ENCODE measurements at places on chromosomes 2 and 18.

DNA sequence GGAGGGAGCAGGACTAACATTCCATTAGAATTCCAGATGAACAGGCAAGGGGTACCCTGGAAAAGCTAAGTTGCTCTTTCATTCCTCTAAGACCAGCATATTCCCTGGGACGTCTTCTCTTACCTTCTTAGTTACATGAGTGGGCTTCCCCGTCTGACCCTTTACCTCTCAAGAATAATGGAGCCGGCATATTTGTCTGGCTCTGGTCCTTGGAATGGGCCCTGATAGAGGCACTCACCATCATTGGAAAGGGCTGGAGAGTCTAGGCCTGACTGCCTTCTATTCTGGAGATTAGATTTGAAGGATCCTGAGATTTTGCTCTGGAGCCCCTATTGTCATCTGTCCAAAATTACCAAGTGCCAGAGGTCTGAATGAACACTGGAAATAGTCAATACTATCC is 347.5 kb downstream of the MYCN start:
- no peak for DNase-seq

DNA sequence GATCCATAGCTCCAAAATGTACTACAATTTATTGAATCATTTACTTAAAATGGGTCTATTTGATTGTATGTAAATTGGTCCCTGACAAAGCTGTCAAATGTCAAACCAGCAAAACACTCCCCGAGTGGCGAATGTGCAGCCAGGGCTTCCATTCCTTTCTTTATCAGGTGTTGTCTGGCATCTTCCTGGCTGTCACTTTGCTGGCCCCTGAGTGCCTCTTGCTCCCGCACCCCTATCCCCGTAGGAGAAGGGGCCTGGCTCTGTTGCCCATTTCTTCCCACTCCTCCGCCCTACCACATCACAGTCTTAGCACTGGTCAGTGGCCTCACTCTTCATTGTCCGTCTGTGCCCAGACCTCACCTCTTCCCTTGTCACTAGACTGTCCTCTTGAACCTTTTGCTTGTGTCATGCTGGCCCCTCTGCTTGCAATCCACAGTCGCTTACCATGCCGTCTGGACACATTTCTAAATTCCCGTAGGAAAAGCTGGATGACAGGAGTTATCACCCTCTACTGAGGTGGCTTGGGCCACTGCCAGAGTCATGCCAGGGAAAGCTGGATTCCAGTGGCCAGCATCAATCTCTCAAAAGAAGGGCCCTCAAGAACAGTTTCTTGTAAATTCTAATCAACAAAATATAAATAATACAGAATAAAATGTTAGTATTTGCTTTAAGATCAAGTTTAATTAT is 15.4 kb downstream of the UBE2F start:
- no peak for DNase-seq

GRCh38 chr2:196534495-196534894 is 105.0 kb upstream of the CCDC150 start:
- DNase-seq: no peak

DNA sequence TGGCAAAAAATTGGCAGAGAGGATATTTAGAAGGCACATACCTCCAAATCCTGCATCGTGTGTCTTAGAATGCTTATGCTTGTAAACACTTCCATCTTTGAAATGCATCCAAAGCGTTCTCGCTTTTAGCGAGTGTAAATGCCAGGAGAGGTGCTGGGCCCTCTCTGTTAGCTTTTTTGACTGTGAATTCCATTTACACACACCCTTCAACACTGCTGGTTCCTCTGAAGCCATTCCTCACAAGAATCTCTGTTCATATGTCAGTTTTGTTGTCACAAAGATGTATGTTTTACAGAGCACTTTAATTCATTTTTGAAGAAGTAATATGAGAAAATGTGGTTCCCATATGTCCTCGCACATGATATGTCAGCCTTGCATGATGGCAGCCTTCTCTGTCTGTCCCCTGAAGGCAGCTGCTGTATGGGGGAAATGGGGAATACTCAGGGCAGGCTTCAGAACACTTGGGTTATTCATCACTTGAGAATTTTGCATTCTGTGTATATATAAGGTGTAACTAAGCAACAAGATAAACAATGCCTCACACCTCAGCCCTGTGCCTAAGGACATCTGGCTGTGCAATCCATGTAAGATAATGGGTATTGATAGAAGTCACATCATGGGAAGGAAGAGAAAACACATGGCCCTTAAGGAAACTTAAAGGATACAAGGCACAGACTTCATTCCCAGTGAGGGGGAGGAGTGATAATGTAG is 52.3 kb downstream of the RAB27B start:
- DNase-seq: no peak

- no peak for DNase-seq
These were observed 554.7 kb downstream of the GALR1 start for GRCh38 chr18:77804382-77804781.

DNA sequence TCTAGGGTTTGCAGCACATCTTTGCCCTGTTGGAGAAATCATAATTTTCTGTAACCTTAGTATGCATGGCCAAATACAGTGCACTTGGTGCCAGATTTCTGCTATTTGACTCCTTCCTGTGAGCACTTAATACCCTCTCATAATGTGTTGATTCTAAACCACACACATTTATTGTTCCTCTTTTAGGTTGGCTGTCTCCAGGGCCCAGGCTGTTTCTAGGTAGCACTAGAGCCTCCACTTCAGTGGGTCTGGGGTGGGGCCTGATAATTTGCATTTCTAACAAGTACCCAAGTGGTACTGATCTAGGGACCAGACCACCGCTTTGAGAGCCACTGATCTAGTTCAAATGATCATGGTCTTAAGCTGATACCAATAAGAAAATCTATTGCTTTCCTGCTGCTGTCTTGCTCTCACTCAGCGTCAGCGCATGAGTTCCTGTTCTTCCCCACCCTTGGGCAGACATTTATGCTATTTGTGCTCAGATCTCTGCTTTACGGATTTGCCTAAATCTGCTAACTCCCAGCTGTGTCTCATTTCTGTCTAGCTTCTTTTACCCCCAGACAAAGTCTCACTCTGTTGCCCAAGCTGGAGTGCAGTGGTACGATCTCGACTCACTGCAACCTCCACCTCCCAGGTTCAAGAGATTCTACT is 7.4 kb downstream of the PTRHD1 start:
- peak; percentile 47 for DNase-seq

GRCh38 chr18:574865-575645 is 5.1 kb upstream of the CETN1 start:
- DNase-seq: no peak

- DNase-seq: no peak
These were observed 8.6 kb downstream of the ATG4B start for GRCh38 chr2:241645915-241646645.

DNA sequence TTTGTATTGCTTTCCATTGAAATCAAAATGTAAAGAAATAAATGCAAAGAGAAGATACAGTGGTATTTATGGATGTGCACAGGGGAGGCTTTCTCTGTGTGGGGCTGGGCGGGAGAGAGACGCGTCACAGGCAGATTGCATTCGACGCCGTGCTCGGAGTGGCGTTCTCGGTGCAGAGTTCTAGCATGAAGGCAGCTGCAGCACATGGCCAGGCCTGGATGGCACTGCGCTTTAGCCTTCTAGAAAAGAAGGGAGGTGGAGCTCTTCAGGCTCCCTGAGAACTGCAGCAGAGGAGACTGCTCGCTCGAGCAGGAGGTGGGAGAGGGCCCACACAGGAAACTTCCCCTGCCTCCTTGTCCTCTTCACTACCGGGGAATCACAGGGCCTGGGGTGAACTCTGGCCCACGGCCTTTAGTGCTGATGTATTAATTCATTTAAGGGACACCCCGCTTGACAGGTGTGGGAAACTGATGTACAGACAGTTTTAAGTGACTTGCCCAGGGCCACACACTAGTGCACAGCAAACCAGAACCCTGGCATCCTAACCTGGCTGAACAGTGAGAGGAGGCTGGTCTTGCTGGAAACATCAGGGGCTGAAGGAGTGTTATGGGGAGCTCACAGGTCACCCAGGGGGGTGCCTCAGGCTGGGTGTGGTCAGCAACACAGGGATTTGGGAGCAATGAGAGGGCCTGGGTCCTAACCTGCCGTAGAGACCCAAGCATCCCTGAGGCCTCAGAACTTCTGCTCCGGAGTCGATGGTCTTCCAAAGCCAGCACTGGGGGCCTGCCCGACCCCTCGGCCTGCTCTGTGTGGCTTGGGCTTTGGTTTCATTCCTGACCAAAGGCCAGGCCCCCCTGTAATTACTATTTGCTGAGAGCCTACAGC is 199.9 kb downstream of the HDAC4 start:
- DNase-seq: no peak

DNA sequence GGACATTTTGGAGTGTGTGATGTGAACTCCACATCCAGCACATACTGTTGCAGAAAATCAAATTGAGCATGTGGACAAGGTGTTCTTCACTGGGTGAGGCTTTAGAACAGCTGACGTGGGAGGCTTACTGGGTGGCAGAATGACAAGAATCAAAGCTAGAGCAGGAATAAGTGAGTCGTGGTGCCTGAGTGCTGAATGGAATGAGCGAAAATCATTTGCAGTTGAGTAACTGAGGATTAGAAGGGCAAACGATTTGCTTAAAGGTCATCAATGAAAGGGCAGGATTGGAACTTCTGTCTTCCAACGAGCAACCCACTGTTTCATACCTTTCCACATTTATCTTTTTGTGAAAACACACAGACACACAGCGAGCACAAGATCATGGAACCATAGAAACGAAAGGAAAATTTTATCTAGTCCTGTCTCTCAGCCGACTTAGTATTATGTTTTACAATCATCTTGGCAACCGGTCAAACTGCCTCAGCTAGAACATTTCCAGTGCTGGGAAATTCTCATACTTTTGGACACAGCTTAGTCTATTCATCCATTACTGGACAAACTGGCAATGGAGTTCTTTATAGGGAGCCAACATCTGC is 7.2 kb upstream of the DAW1 start:
- no peak for DNase-seq

DNA sequence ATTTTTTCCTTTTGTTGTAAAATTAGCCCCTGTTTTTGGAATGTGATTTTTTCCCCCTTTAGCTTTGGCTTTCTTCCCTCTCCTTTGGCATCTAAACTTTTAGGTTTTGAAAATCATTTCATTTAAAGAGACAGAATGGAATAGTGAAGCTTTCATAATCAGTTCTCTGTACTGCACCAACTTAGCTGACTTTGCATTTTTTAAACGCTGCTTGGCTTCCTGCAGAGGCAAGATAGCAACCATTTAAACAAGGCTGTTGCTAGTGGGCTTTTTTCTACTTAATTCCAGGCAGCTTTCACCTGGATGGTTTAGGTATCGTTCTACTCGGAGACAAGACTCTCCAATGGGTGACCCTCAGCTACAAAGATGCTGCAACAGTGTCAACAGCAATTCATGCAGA is 267.9 kb upstream of the PKDCC start:
- DNase-seq: no peak

All from memory B cell (primary cell).